ENCODE measurements at places on chromosomes 1 and 21.

DNA sequence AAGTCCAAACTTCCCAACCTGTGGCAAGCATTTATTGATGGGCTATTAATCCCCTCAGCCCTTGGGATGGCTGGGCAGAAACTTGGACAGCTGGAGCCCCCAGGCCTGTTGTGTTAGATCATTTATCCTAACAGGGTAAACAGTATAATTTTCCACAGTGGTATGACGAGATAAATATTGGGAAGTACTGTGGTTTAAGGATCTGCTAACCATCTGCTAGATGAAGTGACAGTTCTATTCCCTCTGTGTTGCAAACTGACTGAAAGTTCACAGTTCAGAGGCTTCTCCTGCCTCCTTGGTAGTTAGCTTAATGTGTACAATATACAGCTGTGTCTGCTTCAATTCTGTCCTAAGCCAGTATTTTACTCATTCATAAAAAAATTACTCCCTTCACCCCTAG lies 127.5 kb upstream of the CHODL start:
- no peak for DNase-seq

DNA sequence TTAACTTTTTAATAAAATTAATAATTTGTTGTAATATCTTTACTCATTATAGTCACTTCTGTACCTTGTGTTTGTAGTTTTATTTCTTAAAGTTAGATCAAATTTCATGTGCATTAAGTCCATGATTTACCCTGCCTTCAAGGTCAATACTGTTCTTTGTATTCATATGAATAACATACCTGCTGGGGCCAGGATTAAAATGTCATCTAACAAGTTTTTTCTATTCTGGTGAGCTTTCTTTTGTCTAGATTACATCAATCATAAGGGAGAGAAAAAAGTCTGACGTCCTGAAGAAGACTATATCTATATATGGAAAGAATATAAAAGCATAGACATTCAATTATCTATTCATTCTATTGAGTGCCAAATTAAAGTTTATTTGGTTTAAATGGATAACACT lies 232.6 kb downstream of the COL11A1 start:
- no peak for DNase-seq

DNA sequence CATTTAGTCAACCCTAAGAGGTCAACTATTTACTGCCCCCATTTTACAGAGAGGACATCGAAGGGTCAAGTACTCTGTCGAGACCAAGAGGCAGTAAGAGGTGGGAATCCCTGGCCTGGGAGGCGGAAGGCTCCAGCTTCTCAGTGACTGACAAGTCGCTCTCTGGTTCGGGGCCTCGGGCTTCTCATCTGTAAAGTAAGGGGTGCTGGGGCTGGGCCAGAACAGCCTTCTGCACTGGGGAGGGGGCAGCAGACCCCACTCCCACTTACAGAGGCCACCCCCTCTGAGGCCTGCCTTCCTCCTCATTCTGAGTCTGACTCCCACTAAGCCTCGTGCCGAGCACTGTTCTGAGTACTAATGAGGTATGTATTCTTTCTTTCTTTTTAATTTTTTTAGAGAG lies 17.0 kb upstream of the IFNLR1 start:
- no peak for DNase-seq

DNA sequence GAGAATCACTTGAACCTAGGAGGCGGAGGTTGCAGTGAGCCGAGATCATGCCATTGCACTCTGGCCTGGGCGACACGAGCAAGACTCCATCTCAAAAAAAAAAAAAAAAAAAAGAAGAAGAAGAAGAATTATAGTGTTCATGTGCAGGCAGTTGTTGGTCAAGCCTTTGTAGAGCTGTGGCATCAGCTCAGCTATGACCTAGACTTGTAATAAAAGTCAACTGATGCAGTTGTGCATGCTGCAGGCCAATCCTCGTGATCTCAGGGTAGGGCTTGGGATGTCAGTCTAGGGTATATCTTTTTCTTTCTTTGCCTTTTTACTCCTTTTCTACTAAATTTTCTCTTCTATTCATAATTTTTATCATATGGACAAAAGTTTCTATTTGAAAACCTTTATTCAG lies 76.2 kb downstream of the C1orf21 start:
- no peak for DNase-seq

DNA sequence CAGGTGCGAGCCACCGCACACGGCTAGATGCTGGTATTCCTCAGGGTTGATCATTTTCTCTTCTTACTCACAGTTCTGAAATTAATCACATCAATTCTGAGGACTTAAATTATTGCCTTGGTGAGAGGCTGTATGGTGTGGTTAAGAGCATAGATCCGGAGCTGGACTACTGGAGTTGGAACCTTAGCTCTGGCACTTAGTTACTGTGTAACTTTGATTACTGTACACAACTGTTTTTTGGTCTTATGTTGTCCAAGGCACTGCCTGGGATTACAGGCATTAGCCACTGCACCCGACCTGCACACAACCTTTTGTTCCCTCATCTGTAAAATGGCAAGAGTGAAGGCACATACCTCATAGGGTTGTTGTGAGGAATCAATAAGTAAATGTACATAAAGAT lies 25.6 kb upstream of the THRAP3 start:
- no peak for DNase-seq

GRCh38 chr1:31198600-31198999 lies 41.1 kb downstream of the NKAIN1 start:
- DNase-seq, result no peak

DNA sequence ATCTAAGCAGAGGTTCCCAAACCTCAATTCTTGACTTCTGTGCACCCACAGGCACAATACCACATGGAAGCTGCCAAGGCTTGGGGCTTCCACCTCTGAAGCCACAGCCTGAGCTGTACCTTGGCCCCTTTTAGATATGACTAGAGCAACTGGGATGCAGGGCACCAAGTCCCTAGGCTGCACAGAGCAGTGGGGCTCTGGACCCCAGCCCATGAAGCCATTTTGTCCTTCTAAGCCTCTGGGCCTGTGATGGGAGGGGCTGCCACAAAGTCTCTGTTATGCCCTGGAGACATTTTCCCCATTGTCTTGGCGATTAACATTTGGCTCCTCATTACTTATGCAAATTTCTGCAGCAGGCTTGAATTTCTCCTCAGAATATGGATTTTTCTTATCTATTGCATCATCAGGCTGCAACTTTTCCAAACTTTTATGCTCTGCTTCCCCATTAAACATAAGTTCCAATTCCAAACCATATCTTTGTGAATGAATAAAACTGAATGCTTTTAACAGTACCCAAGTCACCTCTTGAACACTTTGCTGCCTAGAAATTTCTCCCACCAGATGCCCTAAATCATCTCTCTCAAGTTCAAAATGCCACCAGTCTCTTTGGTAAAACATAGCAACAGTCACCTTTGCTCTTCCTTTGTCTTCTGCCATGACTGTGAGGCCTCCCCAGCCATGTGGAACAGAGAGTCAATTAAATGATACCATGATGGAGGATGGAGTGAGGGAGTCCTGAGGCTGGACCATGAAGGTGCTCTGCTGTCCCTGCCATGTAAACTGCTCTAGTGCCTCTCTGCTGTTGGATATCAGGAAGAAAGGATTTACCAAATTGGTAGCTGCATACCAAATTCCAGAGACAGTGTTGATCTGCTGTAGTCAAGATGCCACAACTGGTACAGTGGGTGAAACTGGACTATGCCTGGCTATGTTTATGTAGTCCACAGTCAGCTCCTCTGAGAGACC lies 37.6 kb downstream of the RUNX3 start:
- no peak for DNase-seq

DNA sequence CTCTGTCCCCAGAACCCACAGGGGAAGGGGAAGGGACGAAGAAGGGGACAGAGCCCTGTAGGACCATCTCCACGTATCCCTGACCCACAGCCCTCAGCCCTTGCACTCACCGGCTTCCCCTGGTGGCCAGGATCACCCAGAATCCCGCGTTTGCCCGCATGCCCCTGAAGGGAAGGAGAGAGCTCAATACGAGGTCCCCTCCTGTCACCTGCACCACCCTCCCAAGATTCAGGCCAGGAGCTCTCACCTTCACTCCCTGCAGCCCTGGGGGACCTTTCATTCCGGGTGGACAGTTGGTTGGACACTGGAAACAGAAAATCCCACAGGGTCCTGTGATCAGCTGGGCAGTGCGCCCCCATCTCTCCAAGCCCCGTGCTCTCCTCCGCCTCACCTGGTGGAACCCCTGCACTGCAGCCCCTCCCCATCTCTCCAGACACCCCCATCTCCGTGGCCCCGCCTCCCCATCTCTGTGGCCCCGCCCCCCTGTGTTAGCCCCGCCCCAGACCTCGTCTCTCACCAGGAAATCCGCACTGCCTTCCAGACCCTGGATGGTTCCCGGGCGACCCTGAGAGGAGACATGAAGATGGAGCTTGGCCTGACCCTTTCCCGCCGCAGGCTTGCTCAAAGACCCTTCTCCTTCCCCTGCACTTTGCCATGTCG lies 6.0 kb downstream of the COL9A2 start:
- DNase-seq, result no peak

- no peak for DNase-seq
Observed at GRCh38 chr1:43431676-43432075, 22.1 kb downstream of the HYI start.

DNA sequence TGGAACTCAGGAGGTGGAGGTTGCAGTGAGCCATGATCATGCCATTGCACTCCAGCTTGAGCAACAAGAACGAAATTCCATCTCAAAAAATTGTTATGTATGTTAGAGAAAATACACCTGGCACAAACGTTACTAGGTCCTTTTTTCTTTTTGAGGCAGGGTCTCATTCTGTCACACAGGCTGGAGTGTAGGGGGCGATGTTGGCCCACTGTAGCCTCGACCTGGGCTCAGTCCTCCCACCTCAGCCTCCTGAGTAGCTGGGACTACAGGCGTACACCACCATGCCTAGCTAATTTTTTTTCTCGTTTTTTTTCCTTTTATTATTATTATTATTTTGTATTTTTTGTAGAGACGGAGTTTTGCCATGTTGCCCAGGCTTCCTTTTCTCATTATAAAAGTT lies 4.4 kb downstream of the HAX1 start:
- DNase-seq, result no peak

DNA sequence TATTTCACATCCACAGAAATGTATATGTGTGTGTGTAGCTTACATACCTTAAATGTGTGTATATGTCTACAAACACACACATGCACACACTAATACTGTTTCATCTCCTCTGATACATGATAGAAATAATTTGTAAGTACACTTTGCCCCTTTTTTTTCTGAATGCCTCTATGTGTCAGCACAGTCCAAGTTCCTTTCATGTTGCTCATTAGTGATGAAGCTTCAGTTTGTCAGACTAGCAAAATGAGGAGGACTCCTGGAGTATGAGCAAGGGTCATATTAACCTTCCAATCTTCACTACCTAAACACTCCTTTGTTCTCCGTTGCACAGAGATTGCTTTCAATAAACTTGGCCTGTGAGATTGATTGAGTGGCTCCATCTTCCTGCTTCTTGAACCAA lies 935.4 kb downstream of the MRPL39 start:
- no peak for DNase-seq

DNA sequence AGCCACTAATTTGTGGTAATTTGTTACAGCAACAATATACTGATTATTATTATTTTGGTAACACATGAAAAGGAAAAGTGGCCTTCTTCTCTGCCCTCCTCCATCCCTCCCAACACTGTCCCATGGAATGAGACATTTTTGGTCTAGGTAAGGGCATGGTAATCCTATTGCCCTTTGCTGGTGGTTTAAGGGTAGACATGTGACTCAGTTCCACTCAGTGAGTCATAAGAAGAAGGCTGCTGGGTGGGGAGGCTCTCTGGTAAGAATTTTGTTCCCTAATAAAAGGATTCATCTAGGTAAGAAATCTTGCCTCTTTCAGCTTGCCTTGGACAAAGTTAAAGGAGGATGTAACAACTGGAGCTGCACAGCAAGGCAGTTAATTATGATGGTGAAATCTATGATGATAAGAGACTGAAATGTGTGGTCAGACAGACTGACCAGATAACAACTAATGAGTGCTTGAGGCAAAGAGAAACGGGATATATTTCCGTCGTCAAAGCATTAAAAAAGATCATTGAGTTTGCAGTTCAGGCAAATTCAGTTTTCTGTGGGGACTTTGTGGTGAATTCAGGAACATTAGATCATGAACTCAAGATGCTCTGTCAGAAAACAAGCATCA lies 232.0 kb upstream of the KCNK2 start:
- DNase-seq, result no peak

GRCh38 chr1:18926315-18927081 lies 24.1 kb upstream of the ALDH4A1 start:
- peak; percentile 88 for DNase-seq

DNA sequence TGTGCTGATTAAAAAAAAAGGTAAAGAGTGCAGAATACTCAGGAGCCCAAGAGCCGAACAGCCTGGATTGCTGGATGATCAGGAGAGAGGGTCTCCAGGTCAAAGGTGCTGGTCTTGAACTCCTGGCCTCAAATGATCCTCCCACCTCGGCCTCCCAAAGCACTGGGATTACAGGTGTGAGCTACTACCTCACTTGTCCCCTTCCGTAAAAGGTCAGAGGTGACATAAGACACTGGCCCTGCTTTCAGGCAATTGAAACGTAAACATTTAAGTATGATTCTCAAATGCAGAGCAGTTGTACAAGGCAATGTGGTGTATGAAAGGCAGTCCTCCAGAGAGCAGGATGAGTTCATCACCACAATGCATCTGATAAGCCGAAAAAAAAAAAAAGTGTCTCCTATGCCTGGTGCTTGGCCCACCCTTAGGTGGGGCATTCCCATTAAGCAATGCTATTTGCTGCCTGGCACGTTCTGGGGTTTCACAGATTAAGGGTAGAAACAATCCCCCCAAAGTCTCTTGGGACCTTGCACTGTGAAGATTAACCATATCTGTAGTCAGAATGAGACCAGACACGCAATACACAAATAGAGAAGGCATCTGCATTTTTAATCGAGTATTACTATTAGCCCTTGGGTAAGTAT lies 47.7 kb downstream of the PARP1 start:
- no peak for DNase-seq

DNA sequence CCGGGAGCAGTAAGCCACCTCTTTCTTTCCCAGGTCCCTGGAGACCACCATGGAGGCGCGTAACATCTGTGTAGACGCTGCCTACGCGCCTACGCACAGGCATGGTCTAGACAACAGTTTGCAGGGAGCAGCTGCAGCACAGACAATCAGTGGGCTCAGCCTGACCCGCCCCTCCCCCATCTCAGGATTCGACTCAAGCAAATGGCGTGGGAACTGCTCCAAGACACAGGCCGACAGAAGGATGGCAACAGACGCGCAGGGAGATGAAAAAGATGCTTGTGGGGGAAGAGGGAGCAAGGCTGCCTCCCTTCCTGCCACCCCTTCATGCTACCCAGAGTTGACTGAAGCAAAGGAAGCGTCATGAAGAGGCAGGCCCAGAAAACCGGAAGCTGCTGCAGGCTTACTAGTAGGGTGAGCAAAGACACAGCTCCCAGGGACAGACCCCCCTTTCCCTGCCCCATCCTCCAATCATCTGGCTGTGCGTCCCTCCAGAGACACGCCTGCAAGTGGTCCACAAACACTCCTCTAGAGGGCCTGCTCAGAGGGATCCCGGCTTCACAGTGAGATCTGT lies 19.5 kb downstream of the STK40 start:
- DNase-seq, result no peak

DNA sequence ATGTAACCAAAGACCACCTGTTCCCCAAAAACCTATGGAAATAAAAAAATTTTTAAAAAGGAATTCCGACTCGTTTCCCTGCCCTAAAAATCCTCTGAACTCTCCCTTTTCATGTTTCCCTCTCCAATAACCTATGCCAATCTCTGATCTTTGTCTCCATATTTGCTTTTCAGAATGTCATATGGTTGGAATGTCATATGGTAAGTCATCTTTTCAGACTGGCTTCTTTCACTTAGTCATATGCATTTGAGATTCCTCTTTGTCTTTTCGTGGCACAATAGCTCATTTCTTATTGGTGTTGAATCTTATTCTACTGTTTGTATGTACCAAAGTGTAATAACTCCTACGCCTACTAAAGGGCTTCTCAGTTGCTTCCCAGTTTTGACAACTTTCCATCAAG lies 117.5 kb downstream of the BACH1 start:
- no peak for DNase-seq

GRCh38 chr1:25505656-25506385 lies 37.6 kb upstream of the LDLRAP1 start:
- DNase-seq, result no peak

All from Panc1 (cell line).